Astrocyte of the spinal cord (primary cell): ENCODE measurements at places on chromosomes 3 and 15.

DNA sequence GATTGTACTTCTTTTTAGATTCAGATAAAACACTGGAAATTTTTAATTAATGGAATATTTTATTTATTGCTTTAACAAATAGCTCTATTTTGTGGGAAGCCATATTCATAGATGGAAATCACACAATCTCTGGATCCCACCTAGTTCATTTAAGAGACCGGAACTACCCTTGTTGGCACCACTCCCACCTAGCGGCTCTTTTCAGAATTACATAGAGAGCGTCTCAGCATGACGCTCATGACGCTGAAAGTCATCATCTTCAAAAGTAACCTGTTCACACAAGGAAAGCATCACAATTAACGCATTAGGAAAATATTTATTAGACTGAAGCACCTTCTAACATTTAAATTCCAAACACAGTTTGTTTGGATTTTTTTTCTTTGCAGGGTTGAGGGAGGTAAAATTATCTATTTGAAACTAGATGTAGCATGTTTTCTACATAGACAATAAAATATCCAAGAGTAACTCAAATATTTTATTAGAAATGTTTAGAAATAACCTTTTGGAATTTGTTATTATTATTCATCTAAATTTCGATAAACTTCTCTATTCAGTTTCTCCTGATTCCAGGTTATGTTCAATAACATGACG, 214.9 kb upstream of the ARRDC4 start:
- no peak for DNase-seq

DNA sequence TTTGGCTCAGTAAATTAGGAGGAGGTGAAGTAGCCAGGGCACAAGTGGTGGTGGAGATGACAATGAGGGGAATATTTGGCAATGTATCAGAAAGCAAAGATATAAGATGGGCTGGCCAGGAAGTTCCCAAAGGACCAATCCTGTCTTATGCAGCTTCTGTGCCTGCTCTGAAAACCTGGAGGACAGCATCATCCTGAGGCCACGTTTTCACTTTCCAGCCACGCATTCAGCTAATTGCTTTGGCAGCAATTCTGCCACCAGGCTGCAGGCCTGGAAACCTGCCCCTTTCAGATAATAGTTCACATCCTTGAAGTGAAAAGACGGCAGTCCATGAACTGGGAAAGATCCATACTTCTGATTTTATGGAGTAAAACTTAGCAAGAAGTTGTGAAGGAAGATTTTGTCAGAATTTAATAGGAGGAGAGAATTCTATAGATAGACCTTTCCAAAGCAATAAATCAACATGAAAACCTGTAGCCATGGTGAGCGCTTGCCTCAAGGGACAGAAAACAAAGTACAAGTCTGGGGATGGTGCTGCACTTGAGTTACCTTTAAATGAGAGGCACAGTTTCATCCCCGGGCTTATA, 682.5 kb downstream of the GRM7 start:
- peak; percentile 17 for DNase-seq

GRCh38 chr15:79418693-79419279, 13.3 kb upstream of the MINAR1 start:
- no peak for DNase-seq

DNA sequence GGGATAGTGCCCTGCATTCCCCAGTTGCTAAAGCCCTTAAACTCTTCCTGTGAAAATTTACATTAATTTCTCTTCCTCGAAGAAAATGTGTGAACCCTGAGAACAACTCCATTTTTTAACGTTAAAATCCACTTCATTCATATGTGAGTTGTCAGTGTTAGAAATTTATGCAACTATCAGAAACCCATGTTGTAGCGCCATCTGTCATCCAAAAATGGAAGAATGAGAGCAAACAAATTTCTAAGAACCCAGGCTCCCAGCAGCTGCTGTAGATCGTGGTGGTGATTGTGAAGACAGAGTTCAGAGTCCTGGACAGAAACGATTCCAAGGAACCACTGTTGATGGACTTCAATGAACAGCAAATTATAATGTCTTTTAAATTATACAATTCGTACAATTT, 179.7 kb upstream of the NDN start:
- no peak for DNase-seq

- no peak for DNase-seq
Observed at GRCh38 chr3:40312661-40313226, 3.2 kb downstream of the EIF1B start.

- peak; percentile 87 for DNase-seq
Observed at GRCh38 chr3:47824541-47825473, 21.9 kb downstream of the DHX30 start.

DNA sequence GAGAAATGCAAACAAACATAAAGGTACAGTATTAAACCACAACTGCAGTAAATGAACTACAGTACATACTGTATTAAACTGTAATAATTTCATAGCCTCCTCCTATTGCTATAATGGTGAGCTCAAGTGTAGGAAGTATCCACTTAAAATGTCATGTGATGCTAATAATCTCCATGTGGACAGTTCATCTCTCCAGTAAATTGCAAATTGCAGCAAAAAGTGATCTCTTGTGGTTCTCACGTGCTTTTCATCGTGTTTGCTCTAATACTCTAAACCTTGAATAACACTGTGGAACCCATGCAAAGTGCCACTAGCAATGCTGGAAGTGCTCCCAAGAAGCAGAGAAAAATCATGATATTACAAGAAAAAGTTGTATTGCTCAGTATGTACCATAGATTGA, 9.2 kb upstream of the FNDC3B start:
- DNase-seq, result no peak

GRCh38 chr3:111890051-111890580, 31.1 kb downstream of the PHLDB2 start:
- no peak for DNase-seq

DNA sequence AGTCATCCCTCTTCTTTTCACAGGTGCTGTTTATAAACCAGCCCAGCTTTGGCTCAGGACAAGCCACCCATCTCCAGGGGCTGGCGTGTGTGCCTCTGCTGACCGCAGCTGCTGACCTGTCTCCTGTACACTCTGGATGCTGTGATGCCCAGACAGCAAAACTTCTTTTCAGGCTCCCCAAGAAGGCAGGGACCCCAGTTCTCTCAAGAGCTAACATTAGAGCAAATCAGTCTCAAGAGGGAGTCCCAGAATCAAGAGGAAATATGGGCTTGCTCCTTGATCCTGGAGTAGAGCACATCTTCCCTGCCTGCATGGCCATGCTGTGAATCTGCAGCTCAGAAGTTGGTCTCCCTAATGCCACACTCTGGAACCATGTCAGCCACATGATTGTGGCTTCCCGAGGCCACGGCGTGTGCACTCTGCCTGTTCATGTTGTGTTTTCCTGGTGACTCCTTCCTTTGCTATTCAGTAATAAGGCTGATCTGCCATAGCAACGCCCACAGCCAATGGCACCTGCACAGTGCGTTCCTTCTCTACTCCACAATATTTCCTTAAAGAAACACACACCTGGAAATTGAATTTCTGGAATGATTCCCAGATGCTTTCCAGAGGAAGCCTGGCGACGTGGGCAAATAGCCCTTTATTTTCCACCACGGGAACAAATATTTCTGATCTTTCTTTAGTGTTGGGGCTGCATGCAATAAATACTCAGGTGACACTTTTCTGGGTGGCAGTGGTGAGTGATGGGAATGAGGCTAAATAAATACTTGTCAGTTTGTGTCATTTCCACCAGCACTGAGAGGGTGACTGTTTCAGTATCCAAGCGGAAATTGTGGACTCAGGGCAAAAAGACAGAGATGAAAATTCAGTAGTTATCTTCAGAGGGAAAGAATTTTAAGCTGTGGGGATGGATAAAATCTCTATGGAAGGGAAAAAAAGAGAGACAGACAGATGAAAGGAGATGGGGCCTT, 21.9 kb upstream of the THSD4 start:
- peak; percentile 81 for DNase-seq

DNA sequence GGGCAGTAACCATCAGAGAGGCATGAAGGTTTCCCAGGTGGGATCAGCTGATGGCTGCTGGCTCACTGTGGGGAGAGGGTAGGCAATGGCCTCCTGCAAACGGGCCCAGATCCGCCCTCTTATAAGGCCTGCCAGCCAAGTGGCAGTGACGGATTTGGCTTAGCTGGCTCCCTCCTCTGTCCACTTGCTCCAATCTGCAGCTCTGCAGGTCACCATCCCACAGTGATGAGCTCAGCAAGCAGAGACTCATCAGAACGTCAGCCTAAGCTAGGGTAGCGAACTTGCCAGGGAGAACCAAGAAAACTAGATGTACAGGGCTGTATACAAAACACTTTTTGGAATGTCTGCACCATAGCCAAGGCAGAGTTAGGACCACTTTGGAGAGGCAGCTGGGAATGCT, 62.8 kb upstream of the DCLK3 start:
- DNase-seq, result no peak

DNA sequence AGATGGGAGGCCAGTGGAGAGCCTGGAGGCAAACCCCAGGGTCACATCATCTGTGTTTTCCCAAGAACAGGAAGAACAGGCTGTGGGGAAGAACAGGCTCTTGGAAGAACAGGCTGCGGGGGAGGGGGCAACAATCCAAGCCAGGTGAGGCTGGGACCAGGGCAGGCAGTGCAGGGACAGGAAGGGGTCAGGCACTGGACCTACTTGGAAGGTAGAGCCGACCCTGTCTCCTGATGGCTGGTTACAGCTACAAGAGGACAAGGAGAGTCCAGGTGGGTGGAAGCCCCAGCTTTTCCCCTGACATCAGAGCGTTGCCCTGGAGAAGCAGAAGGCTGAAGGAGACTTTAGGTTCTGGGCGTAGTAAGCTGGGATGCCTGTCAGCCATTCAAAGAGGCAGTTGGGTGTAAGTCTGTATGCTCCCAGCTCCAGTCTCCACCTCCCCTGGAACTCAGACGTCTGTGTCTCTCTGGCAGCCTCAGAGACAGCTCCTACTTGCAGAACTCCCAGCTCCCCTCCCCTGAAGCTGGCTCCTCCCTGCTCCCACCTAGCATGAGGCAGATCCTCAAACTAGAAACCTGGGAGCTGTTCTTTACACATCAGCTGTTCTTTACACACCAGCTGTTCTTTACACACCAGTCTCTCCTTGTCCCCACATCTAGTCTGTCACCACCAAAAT, 130.9 kb downstream of the DNAJB8 start:
- no peak for DNase-seq

- peak; percentile 78 for DNase-seq
Observed at GRCh38 chr3:165643425-165643824, 193.8 kb downstream of the BCHE start.

DNA sequence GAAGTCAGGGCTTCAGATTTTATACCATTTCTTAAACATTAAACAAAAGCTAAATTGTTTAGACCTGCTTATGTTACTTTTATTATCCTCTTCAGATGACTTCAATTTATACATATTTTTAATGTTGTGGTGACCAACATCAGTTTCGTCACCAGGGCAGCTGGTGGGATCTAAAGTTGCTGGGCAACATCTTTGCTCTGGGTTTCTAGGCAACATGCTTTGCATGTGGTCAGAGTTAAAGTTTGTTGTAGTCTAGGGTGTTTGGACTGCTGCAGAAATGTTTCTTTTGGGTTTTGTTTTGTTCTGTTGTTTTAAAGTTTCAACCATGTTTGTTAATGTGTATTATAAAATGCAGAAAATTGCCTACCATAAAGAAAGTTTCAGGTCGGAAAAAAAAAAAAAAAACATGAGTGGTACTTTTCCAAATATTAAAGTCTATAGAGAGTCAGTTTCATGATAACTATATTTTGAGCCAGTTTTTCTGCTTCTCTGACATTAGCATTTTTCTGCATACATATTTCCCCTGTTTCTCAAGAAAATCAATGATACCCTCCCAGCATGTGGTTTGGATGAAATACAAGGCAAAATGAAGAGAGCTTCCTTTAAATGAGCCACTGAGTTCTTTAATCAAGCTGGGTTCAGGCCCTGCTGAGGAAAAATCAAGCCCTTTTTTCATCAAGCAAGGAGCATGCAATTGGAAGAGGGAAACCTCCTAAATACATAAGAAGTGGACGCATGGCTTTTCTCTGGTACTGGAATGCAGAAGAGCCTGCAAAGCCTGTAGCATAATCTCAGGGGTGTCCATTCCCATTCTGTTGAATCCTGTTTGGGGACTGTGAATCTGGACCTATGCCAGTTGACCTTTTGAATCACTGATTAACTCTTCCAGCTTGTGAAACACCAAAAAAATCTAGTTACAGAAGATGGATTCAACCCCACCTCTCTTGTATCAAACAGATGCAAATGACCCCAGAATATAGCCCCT, 35.0 kb upstream of the VGLL3 start:
- no peak for DNase-seq

DNA sequence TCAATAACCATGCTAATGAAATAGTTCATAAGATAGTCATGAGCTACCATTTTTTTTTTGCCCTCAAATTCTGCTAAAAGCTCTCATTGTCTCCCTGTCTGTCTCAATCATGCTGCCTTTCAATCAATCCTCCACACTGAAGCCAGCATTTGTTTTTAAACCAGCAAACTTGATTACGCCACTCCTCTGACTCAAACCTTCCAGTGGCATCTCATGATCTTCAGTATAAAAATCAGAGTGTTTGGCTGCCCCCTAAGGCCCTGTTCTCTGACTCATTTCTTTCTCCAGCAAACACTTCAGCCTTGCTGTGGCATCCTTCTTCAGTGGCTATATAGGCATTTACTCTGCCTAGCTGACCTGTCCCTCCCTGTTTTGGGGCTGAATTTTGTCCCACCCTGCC, 36.0 kb upstream of the EOMES start:
- peak; percentile 50 for DNase-seq

- DNase-seq, result peak; percentile 82
Observed at GRCh38 chr15:41940441-41940857, 31.9 kb downstream of the EHD4 start.

GRCh38 chr3:61032991-61033390, 218.3 kb downstream of the FHIT start:
- no peak for DNase-seq
